ENCODE measurements at places on chromosomes 1 and 21. TPM values are rescaled to one million over a fixed set of nuclear protein-coding genes. Genes with fewer than 3 reads are reported as not detected.
A peak's percentile ranks its signal among the peaks of the same experiment; 100 is the strongest.

DNA sequence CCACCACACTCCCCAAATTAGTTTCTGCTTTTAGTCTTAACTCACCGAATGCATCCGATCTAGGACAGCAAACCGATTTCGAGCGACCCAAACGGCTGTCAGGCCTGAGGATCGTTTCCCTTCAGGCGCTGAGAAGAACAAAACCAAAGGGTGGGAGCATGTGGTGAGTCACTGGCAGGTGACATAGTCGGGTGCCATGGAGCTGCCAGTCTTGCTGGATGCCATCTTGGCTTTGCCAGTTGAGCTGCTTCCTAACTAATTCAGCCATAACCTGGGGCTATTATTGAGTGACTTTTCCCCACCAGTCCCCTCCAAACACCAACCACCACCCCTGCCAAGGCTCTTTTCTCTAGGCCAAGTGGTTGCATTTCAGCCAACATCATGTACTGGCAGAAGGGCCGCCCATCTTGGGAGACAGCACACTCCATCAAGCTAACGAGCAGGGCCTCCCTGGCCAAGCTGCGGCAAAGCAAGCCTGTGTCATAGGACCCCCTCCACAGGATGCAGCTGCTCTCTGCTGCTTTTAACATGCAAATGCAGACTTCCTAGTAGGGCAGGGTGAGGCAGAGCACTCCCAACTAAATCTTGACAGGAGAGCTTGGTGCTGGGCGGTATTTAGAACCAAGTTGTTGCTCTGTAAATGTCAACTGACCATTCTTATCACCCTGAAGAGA is 22.3 kb upstream of the PEX19 start:
- DNase-seq: no peak

DNA sequence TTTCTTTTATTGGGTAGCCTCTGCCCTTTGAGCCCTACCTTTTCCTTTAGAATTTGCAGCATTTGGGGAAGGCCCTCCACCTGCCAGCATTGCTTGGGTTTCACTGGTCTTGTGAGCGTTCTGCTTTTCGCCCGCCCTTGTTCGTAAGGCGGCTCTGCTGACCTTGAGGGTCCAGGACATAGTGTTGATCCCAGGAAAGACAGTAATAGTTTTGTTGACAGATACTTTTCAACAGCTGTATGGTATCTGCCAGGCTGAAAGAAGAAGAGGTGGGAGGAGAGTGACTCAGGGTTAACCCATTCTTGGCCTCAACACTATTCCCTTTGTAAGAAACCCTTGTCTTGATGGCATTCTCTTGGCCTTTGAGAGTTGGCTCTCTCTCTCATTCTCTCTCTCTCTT is 113.4 kb upstream of the SPAG17 start:
- no peak for DNase-seq

DNA sequence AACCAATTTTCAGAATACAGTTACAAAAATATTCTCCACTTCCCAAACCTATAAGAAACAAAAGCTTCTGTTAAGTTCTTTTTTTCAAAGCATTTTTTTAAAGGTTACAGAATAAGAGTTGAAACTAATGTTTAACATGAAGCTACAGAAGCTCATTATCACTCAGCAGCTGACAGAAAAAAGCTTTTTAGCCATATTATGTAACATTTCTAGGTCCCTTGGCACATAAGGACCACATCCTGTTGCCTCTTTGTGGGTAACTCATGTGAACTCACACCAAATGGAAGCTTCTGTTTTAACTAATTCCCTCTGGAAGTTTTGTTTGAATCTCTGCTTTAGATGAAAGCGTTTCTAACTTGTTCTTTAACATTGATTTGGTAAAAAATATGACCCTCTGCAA is 242.5 kb upstream of the TMPRSS15 start:
- no peak for DNase-seq

DNA sequence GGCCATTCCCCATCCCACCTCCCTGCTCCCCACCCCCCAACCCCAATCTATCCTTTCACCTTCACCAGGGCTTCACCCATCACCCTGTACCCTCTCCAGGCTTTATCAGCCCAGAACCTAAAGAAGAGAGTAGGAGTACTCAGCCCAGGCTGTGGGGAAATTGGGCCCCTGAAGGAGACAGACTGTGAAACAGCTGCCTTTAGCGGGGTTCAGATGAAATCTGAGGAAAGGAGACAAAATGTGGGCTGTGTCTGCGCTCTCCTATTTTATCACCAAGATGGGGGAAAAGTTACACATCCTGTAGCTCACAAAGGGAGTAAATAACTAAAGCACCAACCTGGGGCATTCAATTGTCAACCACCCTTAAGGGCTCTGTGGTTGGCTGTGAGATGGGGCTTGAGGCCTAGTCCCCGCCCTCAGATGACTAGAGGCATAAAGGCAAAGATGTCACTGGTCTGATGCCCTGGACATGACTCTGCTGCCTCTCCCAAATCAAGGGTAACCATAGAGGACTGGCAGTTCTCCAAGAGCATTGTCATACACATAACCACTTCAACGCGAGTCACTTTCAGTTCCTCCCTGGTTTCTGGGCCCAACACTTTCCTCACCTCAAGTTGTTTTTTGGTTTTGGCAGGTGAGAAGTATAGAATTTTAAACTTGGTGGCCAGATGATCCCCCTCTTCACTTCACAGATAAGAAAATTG is 30.0 kb downstream of the SLC27A3 start:
- peak; percentile 56 for DNase-seq

- DNase-seq: no peak
These were observed 15.1 kb downstream of the RNF223 start for GRCh38 chr1:1058921-1059493.

DNA sequence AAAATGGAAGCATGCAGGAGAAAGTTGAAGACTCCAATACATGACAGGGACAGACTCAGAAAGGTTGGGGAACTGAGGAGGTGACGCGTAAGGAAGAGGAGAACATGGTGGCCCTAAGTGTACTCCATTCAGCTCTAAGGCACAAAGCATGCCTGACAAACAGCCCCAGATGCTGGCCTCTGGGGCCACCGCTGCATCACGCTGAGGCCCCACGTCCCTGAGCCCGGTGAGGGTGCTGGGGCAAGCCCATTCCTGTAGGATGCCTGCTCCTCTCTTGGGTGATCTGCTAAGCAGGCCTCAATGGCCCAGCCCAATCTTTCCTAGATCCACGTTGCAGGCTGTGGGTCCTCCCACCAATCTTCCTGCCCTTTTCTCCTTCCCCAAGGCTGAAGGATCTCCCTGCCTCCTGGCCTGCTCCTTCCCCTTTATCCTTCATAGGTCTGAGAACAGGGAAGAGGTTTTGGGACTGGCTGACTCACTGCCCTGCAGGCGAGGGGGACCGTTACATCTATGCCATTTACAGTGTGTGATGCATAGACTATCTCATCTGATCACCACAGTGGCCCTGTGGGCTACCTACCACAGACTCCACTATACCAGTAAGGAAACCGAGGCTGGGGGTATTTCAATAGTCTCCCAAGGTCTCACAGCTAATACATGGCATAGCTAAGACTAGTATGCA is 16.8 kb upstream of the NID1 start:
- no peak for DNase-seq

TTLL7 gene
- total RNA-seq: 3.3 TPM

GRCh38 chr1:93766451-93766850 is 84.8 kb upstream of the BCAR3 start:
- no peak for DNase-seq

ZNF593OS gene
- not detected for total RNA-seq

DNA sequence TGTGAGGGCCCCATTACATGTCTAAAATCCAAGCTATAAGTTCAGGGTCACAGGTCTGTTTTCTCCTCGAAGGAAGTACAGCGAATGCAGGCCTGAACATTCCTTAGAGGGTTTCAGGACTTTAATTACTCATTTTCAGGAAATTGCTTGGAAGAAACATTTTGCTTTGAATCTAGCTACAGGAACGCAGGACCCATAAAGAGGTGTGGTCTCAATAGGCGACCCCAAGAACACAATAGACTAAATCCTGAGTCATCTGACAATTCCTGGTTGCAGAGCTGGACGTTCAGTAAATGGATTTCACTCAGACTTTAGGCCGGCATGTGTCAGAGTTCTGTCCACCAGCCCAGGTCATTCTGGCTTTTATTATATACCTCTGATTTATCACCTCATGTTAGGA is 1.0 kb upstream of the ERG start:
- no peak for DNase-seq

SPRR2B gene
- not detected for total RNA-seq

DNA sequence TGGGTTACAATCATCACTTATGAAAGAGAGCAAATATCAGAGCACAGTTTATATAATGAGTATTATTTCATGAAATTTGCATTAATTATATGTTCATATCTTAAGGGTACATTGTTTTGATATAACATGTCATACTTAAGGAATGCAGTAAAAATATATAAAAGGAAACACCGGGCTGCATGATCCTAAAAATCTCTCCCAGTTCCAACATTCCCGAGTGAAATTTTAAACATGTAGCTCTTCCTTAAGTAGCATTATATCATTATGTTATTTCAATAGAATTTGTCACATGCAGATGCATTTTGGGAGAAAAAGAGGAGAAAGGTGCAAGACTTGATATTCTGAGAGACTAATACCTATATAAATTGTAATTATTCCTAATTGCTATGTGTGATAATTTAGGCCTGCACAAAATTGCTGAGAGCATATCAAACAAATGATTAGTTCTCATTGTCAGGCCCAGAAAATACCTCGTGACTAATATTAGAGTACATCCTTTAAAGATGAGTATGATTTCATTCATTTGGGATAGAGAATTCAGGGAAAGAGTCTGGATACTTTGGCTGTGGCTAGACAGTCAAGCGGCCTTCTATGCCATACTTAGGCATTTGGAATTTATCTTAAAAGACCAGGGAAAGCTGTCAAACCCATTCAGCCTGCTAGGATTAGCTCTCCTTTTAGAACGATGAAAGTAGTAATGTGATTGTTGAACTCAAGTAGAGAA is 86.8 kb downstream of the ADGRL2 start:
- DNase-seq: no peak

SERPINC1 gene
- total RNA-seq: 0.25 TPM

DNA sequence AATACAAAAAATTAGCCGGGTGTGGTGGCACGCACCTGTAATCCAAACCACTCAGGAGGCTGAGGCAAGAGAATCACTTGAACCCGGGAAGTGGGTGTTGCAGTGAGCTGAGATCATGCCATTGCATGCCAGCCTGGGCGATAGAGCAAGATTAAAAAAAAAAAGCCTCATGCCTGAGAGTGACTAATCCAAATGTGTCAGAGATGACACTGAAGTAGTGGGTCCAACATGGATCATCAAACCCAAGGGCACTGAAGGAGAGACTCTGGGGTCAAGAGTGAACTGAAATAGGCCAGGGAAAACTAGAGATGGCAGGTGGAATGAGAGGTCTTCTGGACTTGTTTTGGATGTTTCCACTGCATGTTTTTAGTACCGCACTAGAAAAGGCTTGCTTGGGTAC is 10.2 kb upstream of the CACHD1 start:
- no peak for DNase-seq

DNA sequence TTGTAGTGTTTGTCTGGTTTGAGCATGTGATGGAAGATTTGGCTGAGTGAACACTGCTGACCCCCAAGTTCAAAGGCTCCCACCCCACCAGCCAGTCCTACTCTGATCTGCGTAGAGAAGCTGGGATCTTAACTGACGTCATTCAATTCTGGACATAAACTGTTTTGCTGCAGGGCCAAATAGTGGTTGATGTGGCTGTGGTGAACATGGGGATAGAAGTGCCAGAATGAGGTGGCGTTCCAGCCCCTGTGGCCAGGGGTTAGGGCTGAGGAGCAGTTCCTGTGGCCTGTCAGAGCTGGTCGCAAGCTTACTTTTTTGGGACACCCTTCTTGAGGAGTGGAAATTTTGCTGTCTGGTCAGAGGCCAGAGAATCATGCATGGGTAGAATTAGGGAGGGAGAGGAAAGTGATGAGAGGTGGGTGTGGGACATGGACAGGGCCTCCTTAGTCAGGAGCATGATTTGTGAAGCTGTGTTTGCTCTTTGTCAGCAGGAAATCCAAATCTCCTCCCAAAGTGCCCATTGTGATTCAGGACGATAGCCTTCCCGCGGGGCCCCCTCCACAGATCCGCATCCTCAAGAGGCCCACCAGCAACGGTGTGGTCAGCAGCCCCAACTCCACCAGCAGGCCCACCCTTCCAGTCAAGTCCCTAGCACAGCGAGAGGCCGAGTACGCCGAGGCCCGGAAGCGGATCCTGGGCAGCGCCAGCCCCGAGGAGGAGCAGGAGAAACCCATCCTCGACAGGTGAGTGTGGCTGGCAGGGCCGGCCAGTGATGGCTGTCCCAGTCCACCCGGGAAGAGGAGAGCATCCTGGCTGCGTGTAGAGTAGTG is 25.9 kb downstream of the SZRD1 start:
- no peak for DNase-seq

GRCh38 chr1:186236921-186237320 is 138.1 kb downstream of the TPR start:
- no peak for DNase-seq

DNA sequence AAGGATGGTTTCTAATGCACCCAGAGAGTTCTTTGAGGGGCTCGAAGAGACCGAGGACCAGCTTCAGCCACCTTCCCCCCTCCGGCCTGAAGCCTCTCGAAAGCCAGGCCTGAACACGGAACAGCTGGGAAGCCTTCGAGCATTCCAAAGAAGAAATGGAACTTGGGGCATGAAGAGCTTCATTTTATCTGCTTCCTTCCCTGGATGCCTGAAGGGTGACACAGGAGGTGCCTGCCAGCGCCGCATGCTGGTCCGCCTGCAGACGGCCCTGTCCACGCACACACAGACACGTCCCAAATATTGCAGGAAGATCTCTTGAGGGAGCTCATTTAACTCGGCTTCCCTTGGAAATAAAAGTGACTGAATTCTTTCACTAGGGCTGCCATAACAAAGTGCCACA is 73.7 kb downstream of the TOMM20 start:
- DNase-seq: no peak

PTPN22 gene
- 0.40 TPM for total RNA-seq

DNA sequence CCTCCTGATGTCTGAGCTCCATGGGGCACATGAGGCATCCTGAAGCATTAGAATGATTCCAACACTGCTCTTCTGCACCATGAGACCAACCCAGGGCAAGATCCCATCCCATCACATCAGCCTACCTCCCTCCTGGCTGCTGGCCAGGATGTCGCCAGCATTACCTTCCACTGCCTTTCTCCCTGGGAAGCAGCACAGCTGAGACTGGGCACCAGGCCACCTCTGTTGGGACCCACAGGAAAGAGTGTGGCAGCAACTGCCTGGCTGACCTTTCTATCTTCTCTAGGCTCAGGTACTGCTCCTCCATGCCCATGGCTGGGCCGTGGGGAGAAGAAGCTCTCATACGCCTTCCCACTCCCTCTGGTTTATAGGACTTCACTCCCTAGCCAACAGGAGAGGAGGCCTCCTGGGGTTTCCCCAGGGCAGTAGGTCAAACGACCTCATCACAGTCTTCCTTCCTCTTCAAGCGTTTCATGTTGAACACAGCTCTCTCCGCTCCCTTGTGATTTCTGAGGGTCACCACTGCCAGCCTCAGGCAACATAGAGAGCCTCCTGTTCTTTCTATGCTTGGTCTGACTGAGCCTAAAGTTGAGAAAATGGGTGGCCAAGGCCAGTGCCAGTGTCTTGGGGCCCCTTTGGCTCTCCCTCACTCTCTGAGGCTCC is 11.1 kb upstream of the RASSF5 start:
- DNase-seq: peak; percentile 56

Measured in left ventricle myocardium superior (tissue), 1 donor.